Pancreas (tissue), 10 donors: ENCODE measurements at places on chromosomes 4 and X. TPM values are rescaled to one million over a fixed set of nuclear protein-coding genes. Genes with fewer than 3 reads are reported as not detected.

CHRDL1 gene
- total RNA-seq = 3.1 TPM

- DNase-seq = no peak
These were observed 67.1 kb downstream of the PGRMC2 start for GRCh38 chr4:128220286-128221235.

GRCh38 chr4:3385711-3386420 lies 55.9 kb upstream of the HGFAC start:
- no peak for DNase-seq

- DNase-seq = no peak
These were observed 13.4 kb upstream of the CHRNA9 start for GRCh38 chr4:40321574-40322275.

- no peak for DNase-seq
These were observed 26.8 kb downstream of the SH3KBP1 start for GRCh38 chrX:19860571-19860970.

GRCh38 chr4:151522866-151523519 lies 114.0 kb downstream of the FHIP1A start:
- DNase-seq = no peak
